Stimulated activated CD4-positive, alpha-beta T cell treated with anti-CD3 and anti-CD28 coated beads, Interleukin-4, amount 100 ng/mL, for 4 hours (primary cell): ENCODE measurements at places on chromosomes 11 and 22.
A peak's percentile ranks its signal among the peaks of the same experiment; 100 is the strongest.

DNA sequence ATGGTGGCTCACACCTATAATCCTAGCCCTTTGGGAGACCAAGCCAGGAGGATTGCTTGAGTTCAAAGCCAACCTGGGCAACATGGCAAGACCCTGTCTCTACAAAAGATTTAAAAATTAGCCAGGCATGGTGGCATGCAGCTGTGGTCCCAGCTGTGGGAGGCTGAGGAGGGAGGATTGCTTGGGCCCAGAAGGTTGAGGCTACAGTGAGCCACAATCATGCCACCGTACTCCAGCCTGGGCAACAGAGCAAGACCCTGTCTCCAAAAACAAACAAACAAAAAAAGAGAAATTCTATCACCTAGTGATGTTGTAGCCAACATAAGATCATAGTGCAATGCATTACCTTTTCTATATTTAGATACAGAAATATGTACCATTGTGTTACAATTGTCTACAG is 113.8 kb downstream of the NAT10 start:
- no peak for DNase-seq

DNA sequence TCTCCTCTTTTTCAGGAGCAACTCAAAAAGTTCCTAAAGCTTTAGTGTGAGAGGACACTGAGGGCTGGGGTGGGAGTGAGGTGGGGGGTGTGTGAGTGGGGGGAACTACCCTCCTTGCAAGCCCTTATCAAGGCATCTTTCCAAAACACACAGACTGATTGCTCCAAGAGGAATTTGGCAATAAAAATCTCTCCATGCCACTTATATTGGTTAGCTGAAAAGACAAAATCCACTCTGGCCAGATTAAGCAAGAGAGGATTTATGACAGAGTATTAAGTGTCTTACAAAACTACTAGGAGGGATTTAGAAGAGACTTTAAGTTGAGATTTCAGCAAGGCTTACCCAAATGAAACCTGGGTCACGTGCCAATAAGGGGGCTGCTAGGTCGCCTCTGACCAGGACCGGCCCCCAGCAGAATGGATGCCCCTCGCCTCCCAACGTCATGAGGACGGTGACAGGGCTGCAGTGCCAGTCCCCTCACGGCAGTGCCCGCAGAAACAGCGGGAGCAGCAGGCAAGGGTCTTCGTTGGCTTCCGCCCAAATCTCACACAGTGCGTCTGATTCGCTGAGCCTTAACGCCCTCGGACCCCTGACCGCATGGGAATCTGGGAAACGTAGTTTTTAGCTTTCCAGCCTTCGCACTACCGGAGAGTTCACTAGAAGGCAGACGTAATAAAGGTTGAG is 22.1 kb upstream of the CTR9 start:
- no peak for DNase-seq

GRCh38 chr11:14065141-14065540 is 102.6 kb downstream of the SPON1 start:
- DNase-seq = peak; percentile 10

GRCh38 chr22:41596776-41597634 is 7.4 kb upstream of the PMM1 start:
- DNase-seq = no peak

GRCh38 chr11:113577356-113578032 is 102.3 kb upstream of the DRD2 start:
- DNase-seq = no peak

GRCh38 chr11:113083571-113083970 is 122.4 kb downstream of the NCAM1 start:
- DNase-seq = no peak

GRCh38 chr22:23152238-23153114 is 7.2 kb downstream of the RAB36 start:
- no peak for DNase-seq

GRCh38 chr22:38177926-38178604 is 3.6 kb downstream of the PLA2G6 start:
- DNase-seq = no peak

GRCh38 chr11:86923999-86924766 is 31.0 kb downstream of the FZD4 start:
- DNase-seq = no peak

DNA sequence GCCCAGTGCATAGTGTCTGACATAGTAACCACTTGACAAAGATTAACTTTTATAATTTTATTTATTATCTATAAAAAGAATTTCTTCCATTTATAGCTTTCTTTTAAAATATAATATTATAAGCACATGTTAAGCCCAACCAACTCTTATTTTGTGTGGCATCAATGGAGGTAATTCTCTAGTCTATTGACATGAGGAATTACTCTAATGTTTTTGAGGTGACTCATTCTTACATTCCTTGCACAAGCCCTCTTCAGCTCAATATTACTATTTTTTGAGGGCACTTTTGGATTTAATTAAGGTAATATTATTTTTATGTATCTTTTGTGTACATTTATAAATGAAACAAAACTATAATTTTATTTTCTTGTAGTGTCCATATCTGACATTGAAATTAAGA is 59.6 kb downstream of the AASDHPPT start:
- DNase-seq = no peak

- no peak for DNase-seq
Measured at GRCh38 chr11:17500673-17501072, 24.0 kb upstream of the ABCC8 start.

DNA sequence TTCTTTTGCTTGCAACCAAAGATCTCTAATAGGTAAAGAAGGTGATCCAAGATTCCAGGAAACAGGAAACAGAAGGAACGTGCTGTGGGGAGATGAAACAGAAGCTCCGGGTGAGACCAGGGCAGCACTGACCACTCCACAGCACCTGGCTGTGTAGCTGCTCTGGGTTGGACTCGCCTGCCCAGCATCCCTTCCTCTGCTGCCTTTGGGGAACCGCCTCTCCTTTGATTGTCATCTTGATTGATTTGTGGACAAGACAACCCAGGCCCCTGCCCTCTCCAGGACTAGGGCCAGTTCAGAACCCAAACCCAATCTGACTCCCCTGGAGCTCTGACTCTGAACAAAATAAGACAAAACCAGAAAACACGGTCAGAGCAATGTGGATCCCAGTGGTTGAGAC is 14.7 kb upstream of the APOBEC3A start:
- no peak for DNase-seq

- DNase-seq = peak; percentile 59
Measured at GRCh38 chr11:20367313-20367948, 3.9 kb downstream of the HTATIP2 start.

- DNase-seq = no peak
Measured at GRCh38 chr11:1240771-1241170, 17.9 kb downstream of the MUC5B start.

DNA sequence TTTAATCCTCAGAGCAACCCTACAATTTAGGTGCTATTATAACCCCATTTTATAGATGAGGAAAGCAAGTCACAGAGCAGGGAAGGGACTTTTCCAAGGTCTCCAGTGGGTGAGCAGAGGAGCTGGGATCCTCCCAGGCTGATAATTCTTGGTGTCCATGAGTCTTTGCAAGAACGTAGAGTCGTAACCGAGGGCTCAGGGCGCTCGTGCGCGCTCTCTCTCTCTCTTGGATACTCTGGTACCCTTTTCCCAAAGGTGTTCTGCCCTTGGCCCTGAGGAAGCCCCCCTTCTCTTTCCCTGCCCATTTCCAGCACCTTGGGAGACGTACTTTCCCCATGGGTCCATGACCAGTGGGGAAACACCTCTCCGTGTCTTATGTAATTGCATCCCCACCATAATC is 5.2 kb upstream of the ZP1 start:
- DNase-seq = no peak

GRCh38 chr22:32422062-32422461 is 10.0 kb upstream of the RTCB start:
- no peak for DNase-seq

DNA sequence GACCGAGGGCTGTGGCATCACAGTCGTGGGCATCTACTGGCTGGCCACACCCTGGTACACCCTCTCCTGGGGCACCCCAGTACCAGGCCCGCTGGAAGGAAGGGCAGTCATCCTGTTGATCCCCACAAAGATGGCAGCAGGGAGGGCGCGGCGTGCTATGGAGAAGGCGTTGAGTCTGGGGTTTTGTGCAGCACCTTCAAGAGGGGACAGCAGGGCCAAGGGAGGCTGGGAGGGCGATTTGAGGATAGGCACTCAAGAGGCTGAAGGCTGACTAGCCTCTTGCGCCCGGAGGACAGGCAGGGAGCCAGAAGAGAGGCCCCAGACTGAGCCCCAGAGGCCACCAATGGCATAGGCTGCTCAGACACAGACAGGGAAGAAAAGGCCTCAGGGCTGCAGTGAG is 2.2 kb upstream of the BRSK2 start:
- DNase-seq = no peak

DNA sequence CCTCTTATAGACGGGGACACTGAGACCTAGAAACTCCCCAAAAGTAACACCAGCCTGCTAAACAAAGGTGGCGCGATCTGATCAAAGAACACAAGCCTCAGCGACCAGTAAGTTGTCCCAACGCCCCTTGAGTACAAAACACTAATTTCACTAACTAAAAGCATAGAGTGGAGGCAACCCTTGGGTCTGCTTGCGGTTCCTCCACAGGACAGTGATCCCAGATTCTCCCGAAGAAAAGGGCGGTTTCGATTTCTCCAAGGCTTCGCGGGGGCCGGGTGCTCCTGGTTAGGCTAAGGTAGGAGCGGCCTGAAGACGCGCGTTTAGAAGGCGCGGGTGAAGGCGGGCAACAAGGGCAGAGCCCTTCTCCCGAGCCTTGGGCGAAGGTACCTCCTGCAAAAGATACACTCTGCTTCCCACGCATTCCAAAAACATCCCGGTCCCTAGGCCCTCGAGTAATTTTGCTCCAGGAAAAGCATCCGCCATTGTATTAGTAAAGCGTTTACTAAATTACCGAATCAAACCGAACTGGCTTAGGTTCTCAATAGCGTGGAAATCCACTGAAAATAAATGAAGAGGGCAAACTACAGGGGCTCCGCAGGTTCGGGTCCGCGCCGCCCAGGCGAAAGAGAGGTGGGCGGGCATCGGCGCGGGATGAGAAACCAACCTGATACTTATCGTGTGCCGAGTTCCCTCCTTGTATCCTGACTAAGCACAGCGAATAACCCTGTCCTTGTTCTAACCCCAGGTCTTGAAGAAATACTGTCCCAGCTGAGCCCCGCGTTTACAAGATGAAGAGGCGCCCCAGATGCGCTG is 2.0 kb downstream of the WT1 start:
- DNase-seq = no peak

DNA sequence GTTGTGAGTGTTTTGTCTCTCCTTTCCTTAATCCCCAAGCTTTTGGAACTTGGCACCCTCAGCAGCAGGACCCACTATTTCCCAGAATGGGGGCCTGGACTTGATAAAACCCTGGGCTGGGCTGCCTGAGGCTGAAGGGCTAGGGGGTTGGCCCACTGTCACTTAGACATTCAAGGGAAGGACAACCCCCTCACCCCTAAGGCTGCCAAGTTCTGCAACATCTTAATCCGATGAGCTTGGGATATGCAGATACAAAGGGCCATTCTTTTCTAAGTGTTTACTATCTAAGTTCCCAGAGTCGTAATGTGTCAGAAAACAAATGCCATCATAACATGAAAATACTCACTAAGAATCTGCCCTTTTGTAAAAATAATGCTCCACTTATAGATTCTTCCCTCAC is 42.9 kb downstream of the IRAG1 start:
- no peak for DNase-seq

DNA sequence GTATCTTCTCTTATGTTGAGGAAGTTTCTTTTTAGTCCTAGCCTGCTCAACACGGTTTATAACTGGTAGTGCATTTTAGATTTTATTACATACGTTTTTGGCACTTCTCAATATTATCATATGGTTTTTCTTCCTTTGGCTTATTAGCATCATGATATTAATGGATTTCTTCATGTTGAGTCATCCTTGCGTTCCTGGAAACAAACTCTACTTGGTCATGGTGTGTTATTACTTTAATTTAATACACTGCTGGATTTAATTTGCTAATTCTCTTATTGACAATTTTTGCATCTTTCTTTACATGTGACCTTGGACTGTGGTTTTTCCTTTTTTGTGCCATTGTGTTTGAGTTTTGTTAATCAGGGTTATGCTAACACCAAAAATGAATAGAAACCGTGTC is 20.5 kb downstream of the IGF2 start:
- no peak for DNase-seq

GRCh38 chr22:19507534-19507861 is 16.7 kb downstream of the CLDN5 start:
- DNase-seq = no peak

GRCh38 chr22:19579115-19579811 is 55.1 kb upstream of the CLDN5 start:
- no peak for DNase-seq

DNA sequence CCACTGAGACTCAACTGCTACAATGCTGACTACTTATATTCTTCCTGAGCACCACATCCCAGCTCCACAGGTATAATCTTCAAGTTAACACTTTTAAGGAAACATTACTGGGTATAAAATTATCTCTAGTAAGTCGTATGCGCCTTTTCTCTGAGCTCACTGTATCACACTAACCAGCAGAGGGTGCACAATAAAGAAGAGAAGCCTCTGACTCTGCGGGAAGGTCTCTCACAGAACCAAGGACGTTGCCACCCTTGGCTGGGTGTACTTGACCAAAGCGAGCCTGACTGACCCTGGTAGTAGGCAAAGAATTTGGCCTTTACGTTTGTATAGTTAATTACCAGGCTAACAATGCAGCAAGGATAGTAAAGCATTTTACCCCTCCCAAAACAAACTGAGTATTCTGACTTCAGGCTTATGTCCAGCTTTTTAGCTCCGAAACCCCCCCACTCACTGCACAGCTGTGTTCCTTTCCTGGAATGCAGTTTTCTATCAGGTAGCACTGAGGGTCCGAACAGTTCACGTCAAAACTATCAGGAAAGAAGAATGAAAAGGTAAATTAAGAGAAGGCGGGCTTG is at the start of gene BTBD18:
Gene BTBD18 (minus strand): TSS at position 144 of the 578 bp plus-strand sequence. CDS start 631 bp downstream, outside the sequence.
- DNase-seq = no peak

GRCh38 chr11:14449302-14449714 is 50.3 kb downstream of the COPB1 start:
- no peak for DNase-seq

GRCh38 chr22:17501679-17502285 is 61.5 kb upstream of the SLC25A18 start:
- DNase-seq = no peak

DNA sequence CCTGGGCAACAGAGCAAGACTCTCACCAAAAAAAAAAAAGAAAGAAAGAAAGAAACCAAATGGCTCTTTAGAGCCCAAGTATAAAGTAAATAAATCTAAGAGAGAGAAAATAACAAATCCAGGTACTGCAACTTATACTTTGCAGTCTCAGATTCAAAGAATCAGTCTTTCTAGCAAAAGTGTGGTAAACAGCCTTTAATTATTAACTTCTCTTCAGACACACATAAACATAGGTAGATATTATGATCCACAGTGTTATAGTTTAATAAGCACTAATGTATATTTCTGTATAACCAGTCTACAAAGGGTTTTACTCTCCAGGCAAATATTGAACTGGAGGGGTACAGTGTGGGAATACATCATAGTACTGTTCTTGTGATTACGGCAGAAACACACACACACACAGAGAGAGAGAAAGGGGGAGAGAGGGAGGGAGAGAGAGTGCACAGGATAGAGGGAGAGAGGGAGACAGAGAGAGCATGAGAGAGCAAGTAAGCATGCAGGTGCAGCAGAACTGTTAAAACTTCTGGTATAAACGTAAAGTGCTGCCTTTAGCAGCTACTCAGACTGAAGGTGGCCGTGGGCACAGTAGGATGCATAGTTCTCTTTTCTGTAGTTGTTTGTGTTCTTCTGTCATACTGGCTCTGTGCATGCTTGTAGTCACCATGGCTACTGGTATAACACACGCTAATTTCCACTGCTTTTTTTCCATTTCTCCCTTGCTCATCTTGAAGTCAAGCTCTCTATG is 32.3 kb downstream of the MTMR2 start:
- no peak for DNase-seq
